ENCODE measurements at places on chromosomes 3 and 15. TPM values are rescaled to one million over a fixed set of nuclear protein-coding genes. Genes with fewer than 3 reads are reported as not detected.

PLXNA1 gene
- 39.2 TPM for total RNA-seq

ATP13A5 gene
- not detected for total RNA-seq

TRIM71 gene
- not detected for total RNA-seq

TMEM207 gene
- not detected for total RNA-seq

OR4F6 gene
- not detected for total RNA-seq

LRRIQ4 gene
- total RNA-seq, result 0.06 TPM

HACL1 gene
- 19.7 TPM for total RNA-seq

LRRC34 gene
- 3.4 TPM for total RNA-seq

TIGIT gene
- 0.13 TPM for total RNA-seq

PAK6 gene
- total RNA-seq, result 0.13 TPM

ISLR2 gene
- total RNA-seq, result not detected

CLDN18 gene
- total RNA-seq, result not detected

ONECUT1 gene
- not detected for total RNA-seq

CEP19 gene
- 3.3 TPM for total RNA-seq

MAP6D1 gene
- 0.66 TPM for total RNA-seq

DNAH12 gene
- total RNA-seq, result under 0.01 TPM

SYNPR gene
- not detected for total RNA-seq

Measured in aortic smooth muscle cell (primary cell).